ENCODE measurements at places on chromosomes 2 and 18.

GRCh38 chr18:34909637-34910364 is 131.4 kb upstream of the MAPRE2 start:
- no peak for DNase-seq

GRCh38 chr2:197633109-197633657 is 42.2 kb downstream of the RFTN2 start:
- DNase-seq: no peak

DNA sequence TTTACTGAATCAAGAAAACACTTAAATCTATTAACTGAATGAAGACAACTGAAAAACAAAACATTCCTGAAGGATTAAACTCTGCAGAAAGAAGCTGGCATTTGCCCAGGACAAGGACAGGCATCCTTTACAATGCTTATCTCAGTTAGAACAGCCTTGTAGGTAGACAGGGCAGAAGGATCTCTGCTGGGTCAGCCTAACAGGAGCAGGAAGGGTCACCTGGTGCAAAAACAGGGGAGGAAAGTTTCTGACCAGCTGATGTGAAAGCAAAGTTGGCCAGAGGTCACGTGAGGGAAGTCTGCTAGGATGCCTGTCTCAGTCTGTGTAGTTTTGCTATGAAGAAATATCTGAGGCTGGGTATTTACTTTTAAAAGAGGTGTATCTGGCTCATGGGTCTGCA is 348.6 kb downstream of the ANAPC1 start:
- no peak for DNase-seq

GRCh38 chr2:168992026-168992425 is 39.1 kb downstream of the ABCB11 start:
- DNase-seq: no peak

GRCh38 chr2:110995911-110996310 is 124.8 kb upstream of the BCL2L11 start:
- DNase-seq: no peak

GRCh38 chr2:194822657-194823056 is 834.4 kb upstream of the SLC39A10 start:
- no peak for DNase-seq

DNA sequence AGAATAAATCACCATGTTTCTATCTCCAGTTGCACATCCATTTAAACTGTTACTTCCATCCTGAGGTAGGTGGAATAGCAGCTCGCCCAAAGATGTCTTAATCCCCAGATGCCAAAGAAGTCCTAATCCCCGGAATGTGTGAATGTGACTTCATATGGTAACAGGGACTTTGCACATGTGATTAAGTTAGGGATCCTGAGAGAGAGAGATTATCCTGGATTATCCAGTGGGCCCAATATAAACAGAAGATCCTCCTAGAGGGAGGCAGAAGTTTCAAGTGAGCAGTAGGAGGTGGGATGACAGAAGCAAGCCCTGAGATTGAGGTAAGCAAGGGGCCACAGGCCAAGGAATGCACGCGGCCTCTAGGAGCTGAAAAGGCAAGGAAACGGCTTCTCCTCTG is 19.8 kb downstream of the CREG2 start:
- no peak for DNase-seq

DNA sequence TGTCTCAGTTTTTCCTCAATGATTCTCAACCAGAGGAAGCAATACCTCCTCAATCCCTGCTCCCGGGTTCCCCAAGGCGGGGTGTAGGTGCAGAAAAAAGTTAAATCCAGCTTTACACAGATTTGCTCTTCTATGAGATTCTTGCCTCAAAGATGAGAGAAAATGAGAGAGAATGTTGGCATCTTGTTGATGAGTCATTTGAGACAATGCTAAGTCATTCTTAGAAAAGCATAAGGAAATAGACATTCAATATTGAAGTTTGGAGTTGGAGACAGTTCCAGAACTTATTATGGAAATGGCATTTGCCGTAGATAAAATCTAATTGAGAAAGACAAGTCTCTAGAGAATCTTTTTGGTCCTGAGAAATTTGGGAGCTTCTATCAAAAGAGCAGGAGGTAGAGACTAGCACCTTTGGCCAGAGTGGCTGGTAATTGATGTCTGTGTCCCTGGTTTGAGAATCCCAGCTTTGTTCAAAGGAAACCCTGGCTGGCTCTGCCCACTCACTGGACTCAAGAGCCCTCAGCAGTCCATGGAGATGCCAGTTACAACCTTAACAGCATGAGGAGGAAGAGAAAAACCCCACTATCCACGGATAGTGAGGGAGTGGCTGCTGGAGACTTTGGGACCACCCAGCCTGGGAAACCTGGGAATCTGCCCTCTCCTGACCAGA is 181.2 kb downstream of the FAM124B start:
- DNase-seq: peak; percentile 45

DNA sequence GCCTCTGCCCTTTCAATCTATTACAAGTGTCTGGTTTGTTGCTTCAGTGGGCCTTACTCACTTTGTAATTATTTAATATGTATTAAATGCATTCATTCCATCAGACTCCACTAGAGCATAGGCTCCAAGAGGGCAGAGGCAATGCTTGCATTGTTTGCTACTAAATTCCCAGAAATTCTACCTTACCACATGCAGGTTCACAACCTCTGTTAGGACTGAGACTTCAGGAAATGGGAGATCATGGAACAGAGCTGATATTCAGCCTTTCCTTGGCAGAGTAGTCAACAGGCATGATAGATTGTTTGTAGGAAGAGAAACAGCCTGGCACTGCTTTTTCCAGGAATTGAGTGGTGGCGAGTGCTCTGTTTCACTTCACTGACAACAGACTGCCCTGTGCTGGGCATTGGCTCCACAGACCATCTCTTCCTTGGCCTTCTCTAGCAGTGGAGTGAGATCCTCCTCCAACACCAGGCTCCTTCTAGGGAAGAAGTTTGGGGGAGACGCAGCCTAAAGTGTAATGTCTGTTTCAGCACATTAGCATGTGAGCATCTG is 6.2 kb upstream of the MATN3 start:
- no peak for DNase-seq

Measured in T-helper 1 cell (primary cell).